ENCODE measurements at places on chromosomes 4 and X.
A peak's percentile ranks its signal among the peaks of the same experiment; 100 is the strongest.

DNA sequence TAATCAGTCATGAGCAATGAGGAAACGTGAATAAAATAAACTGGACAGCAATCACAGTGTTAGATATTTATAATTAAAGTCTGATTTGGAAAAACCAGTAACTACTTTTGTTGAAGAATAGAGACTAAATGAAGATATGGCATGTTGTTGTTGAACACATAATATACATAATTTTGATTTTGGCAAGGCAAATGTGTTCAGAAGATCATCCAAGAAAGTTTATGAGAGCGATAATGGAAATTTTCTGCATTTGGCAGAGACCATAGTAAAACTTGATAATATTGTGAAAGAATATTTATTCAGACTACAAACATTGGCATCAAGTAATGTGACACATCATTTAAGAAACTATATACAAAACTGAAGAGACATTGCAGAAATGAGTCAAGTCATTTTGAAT, 620.7 kb downstream of the TMA16 start:
- DNase-seq = no peak

DNA sequence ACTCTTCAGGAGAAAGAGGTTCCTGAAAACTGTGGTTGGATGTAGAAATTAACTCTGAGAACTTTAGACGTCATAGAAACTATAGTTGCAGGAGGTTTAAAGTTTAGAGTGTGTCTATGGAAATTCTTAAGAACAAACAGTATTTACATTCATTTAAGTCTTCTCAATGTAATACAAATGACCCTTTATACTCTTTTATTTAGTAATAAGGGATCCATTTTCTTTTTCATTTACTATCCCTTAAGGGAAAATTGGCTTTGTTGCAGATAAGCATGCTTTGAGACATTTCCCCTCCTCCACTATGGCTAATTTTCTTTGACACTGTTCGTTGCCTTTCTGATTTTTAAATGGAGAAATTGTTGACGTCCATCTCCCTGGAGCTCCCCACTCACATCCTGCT, 96.4 kb downstream of the POLA1 start:
- no peak for DNase-seq

- no peak for DNase-seq
Measured at GRCh38 chr4:112751447-112751846, 114.5 kb downstream of the LARP7 start.

- peak; percentile 98 for DNase-seq
Measured at GRCh38 chr4:1684506-1685234, 557 bp upstream of the FAM53A start.

DNA sequence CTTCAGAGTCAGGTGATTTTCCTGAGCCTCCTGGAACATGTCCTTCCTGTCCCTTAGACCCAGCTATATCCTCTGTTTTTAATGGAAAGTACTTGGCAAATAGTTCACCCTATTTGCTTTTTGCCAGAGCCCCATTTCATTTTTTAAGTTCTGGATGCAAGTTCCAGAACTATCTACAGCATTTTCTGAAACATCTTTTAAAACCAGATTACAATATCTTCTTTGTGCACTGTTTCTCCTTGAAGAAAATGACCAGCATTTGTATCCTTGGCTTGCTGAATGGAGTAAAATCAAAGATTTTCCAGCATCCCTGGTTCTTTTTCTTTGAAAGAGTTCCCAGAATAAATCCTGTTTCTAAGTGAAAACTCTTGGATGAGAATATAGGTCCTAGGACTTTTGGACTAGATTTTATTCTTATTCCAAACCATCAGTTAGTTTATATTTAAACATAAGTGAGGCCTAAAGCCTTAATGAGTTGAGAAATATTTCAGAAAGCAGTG, 224.3 kb downstream of the ANK2 start:
- DNase-seq = no peak

GRCh38 chr4:24330172-24330571, 254.2 kb downstream of the DHX15 start:
- DNase-seq = no peak

- no peak for DNase-seq
Measured at GRCh38 chrX:68795741-68796140, 33.1 kb upstream of the EFNB1 start.

GRCh38 chrX:108993909-108994308, 257.5 kb upstream of the IRS4 start:
- no peak for DNase-seq

- peak; percentile 63 for DNase-seq
Measured at GRCh38 chr4:2954358-2955185, 8.6 kb downstream of the NOP14 start.

DNA sequence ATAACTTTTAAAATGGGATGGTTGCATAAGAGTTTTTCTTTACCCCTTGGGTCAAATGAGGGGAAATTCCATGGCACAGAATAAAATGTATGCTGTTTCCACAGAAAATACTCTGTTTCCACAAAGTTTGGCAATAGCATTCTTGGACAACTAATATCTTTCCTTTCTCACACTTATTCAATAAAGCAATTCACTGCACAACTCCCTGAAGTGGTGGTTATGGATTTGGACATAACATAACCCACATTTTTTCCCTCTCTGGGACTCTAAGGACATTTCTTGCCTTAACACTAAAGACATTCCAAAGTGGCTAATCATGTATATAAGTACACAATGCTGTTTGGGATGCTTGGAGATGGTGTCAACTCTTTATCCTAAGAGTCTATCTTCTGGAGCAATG, 51.7 kb upstream of the GPM6B start:
- no peak for DNase-seq

DNA sequence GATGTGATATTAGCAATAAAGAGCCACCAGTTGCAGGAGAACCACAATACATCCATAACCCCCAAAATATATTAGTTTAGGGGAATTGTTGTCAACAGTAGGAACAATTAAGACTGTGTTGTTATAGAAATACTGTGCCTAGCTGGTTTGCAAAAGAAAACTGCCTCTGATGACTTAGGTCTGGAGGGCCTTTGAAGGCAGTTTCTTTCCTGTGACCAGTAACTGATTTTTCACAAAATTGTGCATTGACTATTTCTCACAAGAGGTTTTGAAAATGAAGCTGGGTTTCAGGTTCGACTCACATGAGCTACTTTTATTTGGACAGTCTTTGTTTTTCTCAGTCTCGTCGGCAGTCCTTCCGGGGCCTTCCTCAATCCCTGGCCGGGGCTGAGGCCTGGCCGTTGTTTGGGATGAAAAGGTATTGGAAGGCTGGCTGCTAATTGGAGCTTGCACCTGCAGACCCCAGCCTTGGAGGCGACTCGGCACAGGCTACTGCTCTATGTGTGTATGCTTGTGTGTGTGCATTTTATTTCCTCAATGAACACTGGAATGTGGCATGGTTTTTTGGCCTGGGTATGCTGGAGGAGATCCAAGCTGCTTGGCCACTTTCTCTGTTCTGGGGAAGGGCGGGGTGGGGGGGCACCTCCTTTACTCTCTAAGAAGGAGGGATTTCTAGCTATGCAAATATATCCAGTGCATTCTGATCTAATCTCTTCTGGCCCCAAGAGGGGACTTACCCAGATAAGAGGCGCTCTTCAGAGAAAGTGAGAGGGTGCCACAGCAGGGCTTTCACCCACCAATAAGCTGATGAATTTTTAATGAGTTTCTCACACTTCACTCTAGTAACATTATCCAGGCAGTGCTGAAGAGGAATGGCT, 49.5 kb upstream of the LNX1 start:
- no peak for DNase-seq

- DNase-seq = no peak
Measured at GRCh38 chrX:9738151-9738550, 27.5 kb downstream of the GPR143 start.

- no peak for DNase-seq
Measured at GRCh38 chrX:138692591-138692990, 18.9 kb downstream of the FGF13 start.

DNA sequence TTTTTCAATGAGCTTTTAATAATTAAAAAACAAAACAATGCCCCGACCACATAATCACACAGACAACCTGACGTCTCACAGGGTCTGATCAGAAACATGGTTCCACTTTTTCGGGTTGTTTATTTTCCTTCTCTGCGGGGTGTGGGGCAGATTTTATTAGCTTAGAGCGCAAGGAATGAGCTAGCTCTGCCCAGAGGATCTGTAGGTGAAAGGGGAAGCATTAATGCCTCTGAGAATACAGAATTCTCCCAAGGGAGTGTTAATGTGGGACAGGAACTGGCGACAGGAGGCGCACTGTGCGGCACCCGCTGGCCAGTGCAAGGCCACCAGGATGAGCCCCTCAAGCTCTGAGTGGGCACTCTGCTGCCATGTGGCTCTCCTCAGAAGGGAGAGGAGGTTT, 181.5 kb downstream of the TSPAN5 start:
- DNase-seq = no peak

- peak; percentile 29 for DNase-seq
Measured at GRCh38 chrX:16695079-16695676, 17.3 kb downstream of the CTPS2 start.

Measured in stimulated activated CD4-positive, alpha-beta T cell treated with anti-CD3 and anti-CD28 coated beads, Interleukin-4, amount 100 ng/mL, for 4 hours (primary cell).